ENCODE measurements at places on chromosomes 16 and 17. TPM values are rescaled to one million over a fixed set of nuclear protein-coding genes. Genes with fewer than 3 reads are reported as not detected.

Gene DNAI2
- not detected for total RNA-seq

Gene HOXB8
- total RNA-seq: 21.4 TPM

Gene CLEC18A
- total RNA-seq: 0.58 TPM

Gene RHBDF1
- 17.5 TPM for total RNA-seq

Gene ABCC6
- 4.8 TPM for total RNA-seq

Gene COL1A1
- 13.9 TPM for total RNA-seq

Gene MT1G
- 40.2 TPM for total RNA-seq

Data from epithelial cell of proximal tubule (primary cell).